CD4-positive, alpha-beta T cell treated with Interleukin-2 at 100 ng/mL for 4 hours (primary cell): ENCODE measurements at places on chromosomes 11 and 22.

DNA sequence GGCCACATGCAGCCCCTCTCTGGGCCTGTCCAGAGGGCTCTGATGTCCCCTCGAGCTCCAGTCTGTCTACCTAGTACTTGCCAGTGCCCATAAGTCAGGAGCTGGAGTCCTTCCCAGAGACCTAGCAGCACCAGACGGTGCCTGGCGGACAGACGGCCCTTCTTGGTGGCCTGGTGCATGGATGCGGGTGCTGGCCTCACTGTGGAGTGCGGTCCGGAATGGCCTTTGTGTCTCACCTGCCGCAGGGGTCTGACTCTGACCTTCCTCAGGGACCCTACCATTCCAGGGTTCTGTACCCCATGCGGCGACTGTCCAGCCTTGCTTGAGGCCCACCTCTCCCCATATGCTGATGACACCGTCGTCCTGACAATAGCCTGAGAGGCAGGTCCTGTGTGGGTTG is 29.4 kb upstream of the SMIM38 start:
- no peak for DNase-seq

DNA sequence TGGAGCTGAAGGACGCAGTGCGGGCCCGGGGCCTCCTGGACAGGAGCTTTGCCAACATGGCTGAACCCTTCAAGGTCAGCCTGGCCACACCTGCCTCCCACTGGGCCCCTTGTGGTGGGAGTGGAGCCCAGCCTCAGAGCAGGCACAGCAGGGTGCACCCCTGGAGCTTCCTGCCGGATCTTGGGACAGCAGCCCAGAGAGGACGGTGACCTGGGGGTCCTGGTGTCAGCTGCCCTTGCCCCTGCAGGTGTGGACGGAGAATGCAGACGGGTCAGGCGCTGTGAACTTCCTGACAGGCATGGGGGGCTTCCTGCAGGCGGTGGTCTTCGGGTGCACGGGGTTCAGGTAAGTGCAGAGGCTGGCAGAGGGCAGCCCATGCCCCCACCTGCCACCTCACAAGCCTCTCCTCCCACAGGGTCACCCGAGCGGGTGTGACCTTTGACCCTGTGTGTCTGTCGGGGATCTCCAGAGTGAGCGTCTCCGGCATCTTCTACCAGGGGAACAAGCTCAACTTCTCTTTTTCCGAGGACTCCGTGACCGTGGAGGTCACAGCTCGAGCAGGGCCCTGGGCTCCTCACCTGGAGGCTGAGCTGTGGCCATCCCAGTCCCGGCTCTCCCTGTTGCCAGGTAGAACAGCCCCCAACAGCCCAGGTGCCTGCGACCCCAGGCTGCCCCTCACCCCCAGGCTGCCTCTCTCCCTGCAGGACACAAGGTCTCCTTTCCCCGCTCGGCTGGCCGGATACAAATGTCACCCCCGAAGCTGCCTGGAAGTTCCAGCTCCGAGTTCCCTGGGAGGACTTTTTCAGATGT is 5.1 kb downstream of the PGGHG start:
- DNase-seq = no peak

GRCh38 chr11:69361466-69361865 is 67.5 kb downstream of the MYEOV start:
- no peak for DNase-seq

- DNase-seq = no peak
These were observed 35.4 kb downstream of the BIRC2 start for GRCh38 chr11:102382384-102382783.

DNA sequence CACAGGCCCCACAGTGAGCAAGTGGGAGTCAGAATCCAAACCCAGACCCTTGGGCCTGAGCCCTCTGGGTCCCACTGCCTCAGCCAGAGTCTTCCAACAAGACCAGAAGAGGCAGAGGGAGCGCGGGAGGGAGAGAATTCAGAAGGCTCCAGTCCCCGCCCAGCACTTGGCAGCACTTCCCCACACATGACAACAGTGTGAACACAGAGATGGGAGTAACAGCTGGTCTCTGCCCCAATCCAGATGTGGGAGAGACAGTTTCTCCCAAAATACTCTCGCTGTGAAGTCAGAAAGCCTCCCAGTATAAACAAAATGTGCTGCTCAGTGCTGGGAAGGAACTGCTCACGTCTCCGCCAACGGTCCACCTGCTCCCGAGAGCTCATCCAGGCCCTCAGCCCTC is 219.9 kb downstream of the MN1 start:
- DNase-seq = no peak

- no peak for DNase-seq
These were observed 15.1 kb downstream of the FXYD6 start for GRCh38 chr11:117861151-117862018.

DNA sequence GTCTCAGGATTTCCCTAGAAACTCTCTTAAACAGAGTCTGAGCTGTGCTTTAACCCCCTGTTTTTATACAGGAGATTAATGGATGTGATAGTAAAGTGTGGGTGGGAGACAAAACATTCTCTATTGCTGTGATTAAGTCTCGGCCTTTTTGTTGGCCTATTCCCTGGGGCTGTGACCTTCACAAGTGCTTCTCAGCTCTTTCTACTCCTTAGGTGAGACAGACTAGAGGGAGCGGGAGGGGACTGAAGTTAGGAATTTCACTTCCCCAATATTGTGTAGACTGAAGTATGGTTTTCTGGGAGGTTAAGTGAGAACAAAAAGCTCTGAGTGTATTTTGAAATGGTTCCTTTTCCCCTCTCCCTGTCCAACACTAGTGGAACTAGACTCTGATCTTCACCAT is 29.8 kb upstream of the OR8B8 start:
- DNase-seq = no peak
